ENCODE measurements at places on chromosomes 6 and 20. TPM values are rescaled to one million over a fixed set of nuclear protein-coding genes. Genes with fewer than 3 reads are reported as not detected.

The CSNK2A1 gene
- 107 TPM for polyA plus RNA-seq

The NFKBIL1 gene
- polyA plus RNA-seq: 16.8 TPM

The OR2H1 gene
- not detected for polyA plus RNA-seq

The TMEM63B gene
- polyA plus RNA-seq: 17.7 TPM

The HTR1E gene
- polyA plus RNA-seq: not detected

The SLC35B2 gene
- 28.8 TPM for polyA plus RNA-seq

The LRRC73 gene
- polyA plus RNA-seq: 0.16 TPM

- DNase-seq: no peak
Measured at GRCh38 chr6:43335469-43335868, 26.8 kb upstream of the CRIP3 start.

GRCh38 chr20:48287021-48287494 lies 501.8 kb upstream of the SULF2 start:
- peak; percentile 40 for DNase-seq

DNA sequence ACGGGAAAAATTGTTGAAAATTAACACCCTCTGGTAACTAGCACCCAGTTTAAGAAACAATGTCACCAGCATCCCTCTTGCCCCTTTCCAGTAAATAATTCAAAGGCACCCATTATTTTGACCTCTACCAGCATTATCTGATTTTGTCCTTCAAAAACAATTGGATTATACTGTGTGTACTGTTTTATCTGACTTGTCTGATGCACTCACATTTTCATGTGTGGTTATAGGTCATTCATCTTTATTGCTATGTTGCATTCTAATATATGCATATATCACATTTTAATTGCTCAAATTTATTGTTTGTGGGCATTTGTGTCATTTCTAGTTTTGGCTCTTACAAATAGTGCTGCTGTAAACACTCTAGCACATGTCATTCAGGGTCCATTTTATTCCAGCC lies 260.9 kb upstream of the PRDM1 start:
- DNase-seq: no peak

- no peak for DNase-seq
Measured at GRCh38 chr6:81241126-81242041, 511.1 kb downstream of the TENT5A start.

DNA sequence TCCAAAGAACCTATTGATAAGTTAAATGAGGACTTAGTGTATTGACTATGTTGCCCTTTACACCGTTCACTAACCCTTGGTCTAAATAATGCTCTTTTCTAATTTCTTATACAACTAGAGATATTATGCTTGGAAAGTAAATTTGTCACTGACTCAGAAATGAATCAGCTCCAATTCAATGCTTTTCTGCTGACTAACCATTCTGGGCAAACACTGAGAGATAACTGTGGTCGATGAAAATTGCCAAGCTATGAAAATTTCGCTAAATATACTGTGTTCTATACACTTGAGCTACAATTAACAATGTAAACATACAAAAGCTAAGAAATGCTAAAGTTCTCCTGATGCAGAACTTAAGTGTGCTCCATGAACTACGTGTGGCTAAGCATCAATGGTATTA lies 23.1 kb upstream of the FBXO9 start:
- DNase-seq: no peak

- no peak for DNase-seq
Measured at GRCh38 chr6:158026901-158027589, 45.4 kb downstream of the SYNJ2 start.

DNA sequence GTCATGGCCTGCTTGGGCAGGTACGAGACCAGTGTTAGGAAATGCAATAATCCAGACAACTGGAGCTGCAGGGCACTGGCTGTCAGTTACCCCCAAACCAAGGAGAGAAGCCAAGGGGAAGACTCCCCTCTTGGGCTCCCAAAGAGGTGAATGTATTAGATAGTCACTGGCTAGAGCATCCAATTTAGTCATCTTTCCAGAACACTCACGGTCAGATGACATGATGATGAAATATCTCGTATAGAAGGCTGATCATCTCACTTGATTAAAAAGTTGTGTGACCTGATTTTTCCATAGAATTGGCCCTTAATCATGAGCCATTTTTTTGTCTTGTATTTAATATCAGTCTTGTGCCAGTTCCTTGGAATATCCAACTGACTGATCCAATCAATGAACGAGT lies 40.7 kb downstream of the SLC22A3 start:
- no peak for DNase-seq

DNA sequence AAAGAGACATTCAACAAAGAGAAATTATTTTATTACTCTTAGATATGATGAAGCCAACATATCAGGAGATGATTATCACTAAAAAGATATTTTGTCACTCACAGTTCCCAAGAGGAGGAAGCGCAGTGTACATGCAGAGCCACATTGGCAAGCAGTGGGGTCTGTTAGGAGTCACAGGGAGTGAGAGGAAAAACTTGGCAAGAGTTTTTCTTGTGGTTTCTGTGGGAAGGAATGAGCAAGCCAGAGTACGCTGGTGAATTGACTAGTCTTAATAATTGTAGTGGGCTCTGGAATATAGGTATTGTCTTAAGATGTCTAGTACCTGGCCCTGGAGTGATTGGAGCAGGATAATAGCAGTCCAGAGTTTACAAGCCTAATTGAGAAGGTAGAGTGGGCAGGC lies 1095.2 kb downstream of the GRIK2 start:
- no peak for DNase-seq

DNA sequence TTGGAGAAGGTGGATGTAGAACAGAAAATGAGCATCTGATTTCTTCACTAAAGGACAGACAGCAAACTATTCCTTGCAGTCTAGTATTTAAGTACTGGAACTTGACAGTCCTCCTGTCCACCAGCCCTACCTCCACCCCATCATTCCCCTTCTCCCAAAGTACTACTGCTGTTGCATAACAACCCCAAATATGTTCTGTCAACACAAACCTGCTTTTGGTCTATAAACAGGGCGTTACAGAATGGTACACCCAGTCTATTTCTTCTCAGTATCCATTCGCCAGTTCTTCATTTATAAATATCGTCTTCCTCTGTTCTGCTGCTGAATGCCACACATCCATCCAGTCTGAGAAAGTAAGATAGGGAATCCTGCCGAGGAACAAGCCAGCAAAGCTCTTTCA lies 27.7 kb upstream of the SLC22A1 start:
- DNase-seq: no peak

- no peak for DNase-seq
Measured at GRCh38 chr6:46452312-46452917, 38.8 kb downstream of the RCAN2 start.

DNA sequence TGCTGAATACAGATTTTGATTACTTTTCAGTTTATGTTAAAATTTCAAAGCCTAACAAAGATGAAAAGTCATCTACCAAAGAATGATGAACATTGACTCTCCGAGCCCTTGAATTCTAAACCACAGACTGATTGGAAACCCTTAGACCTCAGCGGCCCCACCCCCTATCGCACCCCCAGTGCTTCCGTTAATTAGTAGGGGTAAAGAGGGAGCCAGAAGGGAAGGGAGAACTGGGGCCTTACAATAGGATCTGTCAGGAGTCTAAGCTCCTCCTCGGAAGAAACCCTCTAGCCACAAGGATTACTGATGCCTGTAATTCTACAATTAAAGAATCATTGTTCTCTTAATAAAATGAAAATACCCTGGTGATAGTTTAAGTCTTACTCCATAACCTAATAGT lies 79.7 kb upstream of the JARID2 start:
- no peak for DNase-seq

DNA sequence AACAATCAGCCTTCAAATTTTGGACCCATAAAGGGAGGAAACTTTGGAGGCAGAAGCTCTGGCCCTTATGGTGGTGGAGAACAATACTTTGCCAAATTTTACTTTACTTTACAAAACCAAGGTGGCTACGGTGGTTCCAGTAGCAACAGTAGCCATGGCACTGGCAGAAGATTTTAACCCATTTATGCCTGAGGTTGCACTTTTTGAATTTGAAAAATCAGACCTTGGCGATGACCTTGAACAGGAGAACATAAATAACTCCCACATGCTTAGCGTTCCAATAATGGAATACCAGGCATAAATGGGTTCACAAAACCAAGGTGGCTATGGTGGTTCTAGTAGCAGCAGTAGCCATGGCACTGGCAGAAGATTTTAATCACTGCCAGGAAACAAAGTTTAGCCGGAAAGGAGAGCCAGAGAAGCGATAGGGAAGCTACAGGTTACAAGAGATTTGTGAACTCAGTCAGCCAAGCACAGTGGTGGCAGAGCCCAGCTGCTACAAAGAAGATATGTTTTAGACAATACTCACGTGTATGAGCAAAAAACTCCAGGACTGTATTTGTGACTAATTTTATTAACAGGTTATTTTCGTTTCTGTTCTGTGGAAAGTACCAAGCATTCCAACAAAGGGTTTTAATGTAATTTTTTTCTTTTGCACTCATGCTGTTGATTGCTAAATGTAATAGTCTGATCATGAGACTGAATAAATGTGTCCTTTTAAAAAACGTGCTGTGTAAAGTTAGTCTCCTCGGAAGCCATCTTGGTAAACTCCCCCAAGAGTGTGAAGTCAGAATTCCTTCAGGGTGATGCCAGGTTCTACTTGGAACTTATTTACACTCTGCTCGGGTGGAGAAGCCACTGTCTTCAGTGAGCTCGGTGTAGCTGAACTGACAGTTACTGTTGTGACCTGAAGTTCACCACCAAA lies 6.7 kb downstream of the SFT2D1 start:
- DNase-seq: no peak

GRCh38 chr6:52061481-52061880 lies 25.9 kb downstream of the PKHD1 start:
- no peak for DNase-seq

GRCh38 chr6:113786168-113786567 lies 71.0 kb upstream of the MARCKS start:
- no peak for DNase-seq

DNA sequence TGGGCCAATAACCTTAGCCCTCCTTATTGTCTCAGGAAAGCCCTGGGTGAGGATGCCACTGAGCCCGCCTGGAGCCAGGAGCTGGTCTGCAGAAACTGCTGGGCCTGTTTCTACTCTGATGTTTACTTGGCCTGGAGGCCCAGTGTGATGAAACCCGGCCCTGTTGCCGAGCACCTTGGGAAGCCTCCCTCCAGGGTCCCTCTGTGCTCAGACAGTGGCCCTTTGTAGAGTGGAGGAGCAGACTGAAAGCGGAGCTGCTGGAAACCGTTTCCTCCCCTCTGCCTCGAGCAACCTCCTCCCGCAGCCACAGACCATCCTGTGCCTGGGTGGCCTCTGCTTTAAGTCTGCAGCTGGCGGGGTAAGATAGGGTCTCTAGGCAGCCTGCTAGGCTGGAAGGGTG lies 84.1 kb upstream of the EPB41L1 start:
- no peak for DNase-seq

DNA sequence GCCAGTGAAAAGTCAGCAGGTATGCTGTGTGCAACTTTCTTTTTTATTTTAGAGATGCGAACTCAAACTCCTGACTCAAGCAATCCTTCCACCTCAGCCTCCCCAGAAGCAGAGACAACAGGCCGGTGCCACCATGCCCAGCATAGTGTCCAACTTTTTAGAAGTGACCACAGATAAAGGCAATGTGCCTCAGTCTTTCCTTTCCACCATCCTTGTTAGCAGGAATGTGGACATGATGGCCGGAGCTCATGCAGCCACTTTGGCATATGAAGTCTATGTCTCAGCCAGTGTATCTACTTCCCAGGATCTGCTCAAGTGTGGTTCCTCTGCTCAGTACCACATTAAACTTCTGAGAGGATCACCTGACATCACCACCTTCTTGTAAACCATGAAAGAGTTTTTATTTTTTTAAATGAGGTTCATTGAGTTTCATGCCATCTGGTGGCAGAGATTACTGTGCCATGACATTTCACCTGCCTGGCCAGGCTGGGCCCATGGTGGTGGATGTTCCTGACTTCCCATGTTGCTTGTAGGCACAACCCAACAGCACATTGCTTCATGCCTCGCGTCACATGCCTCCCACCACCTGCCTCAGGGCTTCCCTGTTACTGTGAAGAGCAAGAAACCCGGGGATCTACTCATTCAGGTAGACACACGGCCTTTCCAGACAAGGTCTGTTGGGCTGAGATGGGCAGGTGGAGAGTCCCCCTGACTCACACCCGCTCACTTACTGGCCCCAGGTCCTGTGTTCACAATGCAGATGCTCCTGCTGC lies 216.5 kb downstream of the LY86 start:
- DNase-seq: no peak

DNA sequence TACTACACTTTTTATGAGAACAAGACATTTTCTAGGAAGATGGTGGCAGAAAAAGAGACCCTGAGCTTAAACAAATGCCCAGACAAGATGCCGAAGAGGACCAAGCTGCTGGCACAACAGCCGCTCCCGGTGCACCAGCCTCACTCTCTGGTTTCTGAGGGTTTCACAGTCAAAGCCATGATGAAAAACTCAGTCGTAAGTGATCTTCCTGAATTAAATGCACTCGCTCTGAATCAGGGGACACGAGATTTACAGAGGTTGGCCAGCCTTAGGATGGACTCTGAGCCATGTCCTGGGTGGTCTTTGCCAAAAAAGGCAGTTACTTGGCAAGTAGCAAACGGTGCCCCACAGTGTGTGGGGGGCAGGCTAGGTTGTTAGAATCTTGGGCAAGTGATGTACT lies 423 bp downstream of the PACRG start:
- no peak for DNase-seq

GRCh38 chr20:49868964-49869363 lies 46.4 kb downstream of the SPATA2 start:
- DNase-seq: no peak

- no peak for DNase-seq
Measured at GRCh38 chr20:17957505-17958363, 10.9 kb downstream of the SNX5 start.

GRCh38 chr6:144993870-144994269 lies 708.7 kb downstream of the UTRN start:
- DNase-seq: no peak

DNA sequence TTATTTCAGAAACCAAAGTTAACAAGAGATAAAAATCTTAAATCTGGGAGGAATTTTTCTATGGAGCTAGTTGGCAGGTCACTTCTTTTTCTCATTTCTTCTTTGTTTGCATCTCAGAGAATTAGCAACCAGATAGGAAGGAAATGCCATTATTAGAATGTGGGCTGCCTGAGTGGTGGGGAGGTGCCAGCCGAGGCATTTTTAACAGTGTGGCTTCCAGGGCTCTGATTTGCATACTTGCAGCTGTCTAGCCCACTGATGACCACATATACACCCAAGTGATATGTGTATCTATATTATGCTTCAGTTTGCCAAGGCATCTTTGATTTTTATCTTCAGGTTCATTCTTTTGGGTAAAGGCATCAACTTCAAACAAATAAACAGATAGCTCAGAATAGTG lies 206.7 kb downstream of the CLIC5 start:
- no peak for DNase-seq

GRCh38 chr6:63529498-63529897 lies 42.8 kb upstream of the LOC128125822 start:
- DNase-seq: no peak

DNA sequence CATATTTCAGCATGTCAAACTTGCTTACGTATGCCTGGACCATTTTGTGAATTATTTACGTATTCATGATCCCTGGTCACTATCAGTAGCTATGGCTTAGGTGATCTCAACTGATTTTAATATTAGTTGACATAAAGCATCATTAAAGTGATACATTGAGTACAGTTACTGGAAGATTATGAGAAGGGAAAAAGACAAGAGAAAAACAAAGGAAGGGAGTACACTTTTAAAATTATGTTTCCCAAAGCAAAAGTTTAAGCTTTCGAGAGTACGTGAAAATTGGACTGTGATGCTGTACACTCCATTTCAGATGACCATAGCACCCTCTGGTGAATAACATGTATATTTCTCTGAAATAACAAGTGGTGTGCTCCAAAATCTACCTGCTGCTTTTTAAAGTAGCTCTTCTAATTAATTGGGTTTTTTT lies 215.0 kb upstream of the HSF2 start:
- peak; percentile 54 for DNase-seq

Measured in forelimb muscle (tissue), 1 donor.